IMR-90 (cell line): ENCODE measurements at places on chromosomes 11 and 22. TPM values are rescaled to one million over a fixed set of nuclear protein-coding genes. Genes with fewer than 3 reads are reported as not detected.

Gene FAR1
- total RNA-seq, result 89.4 and 119 TPM in 2 replicates

Gene NTM
- 17.8 and 19.5 TPM in 2 replicates for total RNA-seq

Gene MEI1
- total RNA-seq, result 0.90 and 1.1 TPM in 2 replicates

Gene MMP1
- 245 and 246 TPM in 2 replicates for total RNA-seq

Gene TENM4
- 9.0 and 9.2 TPM in 2 replicates for total RNA-seq

Gene OTOG
- total RNA-seq, result not detected in 2 replicates

Gene SIPA1
- total RNA-seq, result 10.6 and 11.4 TPM in 2 replicates

Gene CDC42EP2
- 5.2 and 5.3 TPM in 2 replicates for total RNA-seq

Gene CSRP3
- not detected in 2 replicates for total RNA-seq

Gene SNX32
- total RNA-seq, result 0.36 TPM in 1 of 2 replicates, not detected in the other

Gene DBX1
- not detected in 2 replicates for total RNA-seq

Gene NXPE4
- total RNA-seq, result not detected in 2 replicates

Gene WNT7B
- under 0.01 TPM in 2 replicates for total RNA-seq

Gene ARHGEF17
- 19.4 and 21.7 TPM in 2 replicates for total RNA-seq

Gene ROBO4
- 0.56 and 0.72 TPM in 2 replicates for total RNA-seq

Gene CABP4
- total RNA-seq, result not detected in 2 replicates

Gene OR8G1
- not detected in 2 replicates for total RNA-seq

Gene PRR33
- total RNA-seq, result not detected in 2 replicates

Gene SYTL2
- 45.2 and 59.4 TPM in 2 replicates for total RNA-seq

Gene RFPL2
- not detected in 2 replicates for total RNA-seq

Gene RAB6A
- total RNA-seq, result 81.0 and 120 TPM in 2 replicates

Gene BRSK2
- under 0.01 and 0.18 TPM in 2 replicates for total RNA-seq

Gene PDGFB
- not detected in 2 replicates for total RNA-seq

Gene MAPK1
- total RNA-seq, result 44.7 and 51.3 TPM in 2 replicates

Gene RGL4
- total RNA-seq, result not detected in 2 replicates

Gene TP53I11
- 3.9 TPM in 2 replicates for total RNA-seq

Gene FADS1
- 16.3 and 16.9 TPM in 2 replicates for total RNA-seq

Gene CADM1
- 62.2 and 77.1 TPM in 2 replicates for total RNA-seq

Gene SLN
- not detected in 2 replicates for total RNA-seq

Gene SHANK2
- 0.83 and 1.6 TPM in 2 replicates for total RNA-seq
